ENCODE measurements at places on chromosomes 13 and 19. TPM values are rescaled to one million over a fixed set of nuclear protein-coding genes. Genes with fewer than 3 reads are reported as not detected.
A peak's percentile ranks its signal among the peaks of the same experiment; 100 is the strongest.

CLEC4G gene
- not detected for total RNA-seq

TUBA3C gene
- not detected for total RNA-seq

DNA sequence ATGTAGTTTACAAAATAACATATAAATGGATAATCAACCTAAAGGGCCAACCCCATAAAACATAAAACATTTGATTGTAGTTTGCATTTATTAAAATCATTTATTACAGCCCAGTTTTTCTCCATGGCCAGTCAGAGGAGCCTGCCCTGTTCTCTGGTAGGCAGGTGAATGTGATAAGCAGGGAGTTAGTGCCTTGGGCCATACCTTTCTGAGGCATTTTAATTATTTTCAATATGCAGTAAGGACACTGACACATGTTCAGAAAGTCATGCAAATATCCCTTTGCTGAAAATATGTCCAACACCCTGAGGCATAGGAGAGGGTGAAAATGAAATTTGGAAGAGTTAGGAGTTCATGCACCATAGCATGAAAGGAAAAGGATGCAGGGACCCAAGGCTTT is 242.6 kb upstream of the EDNRB start:
- no peak for DNase-seq

GRCh38 chr19:23758187-23759074 is at the start of gene ZNF681:
ZNF681 (minus strand) TSS chr19:23758891; CDS start chr19:23758749, 142 bp downstream.
- DNase-seq: peak; percentile 87

DNA sequence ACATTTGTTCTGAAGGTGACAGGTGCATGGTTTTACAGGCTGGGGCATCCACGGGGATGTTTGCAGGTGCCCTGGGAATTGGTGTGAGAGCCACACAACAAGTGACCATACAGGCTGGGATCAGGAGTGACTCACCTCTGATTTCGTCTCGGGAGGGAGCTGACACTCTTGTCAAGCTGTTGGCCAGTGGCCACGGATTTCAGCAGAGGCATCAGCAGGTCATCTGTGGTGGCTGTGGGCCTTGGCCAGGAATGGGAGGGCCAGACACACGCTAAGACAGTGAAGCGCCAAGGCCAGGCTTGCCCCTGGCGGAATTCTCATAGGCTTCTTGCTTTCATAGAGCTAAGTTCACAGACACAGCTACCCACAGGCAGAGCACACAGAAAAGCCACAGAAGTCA is 108.6 kb downstream of the HSPH1 start:
- DNase-seq: no peak

GRCh38 chr13:45833663-45834375 is 17.7 kb downstream of the SIAH3 start:
- no peak for DNase-seq

GRCh38 chr13:30924721-30925120 is 7.7 kb upstream of the TEX26 start:
- DNase-seq: no peak

DNA sequence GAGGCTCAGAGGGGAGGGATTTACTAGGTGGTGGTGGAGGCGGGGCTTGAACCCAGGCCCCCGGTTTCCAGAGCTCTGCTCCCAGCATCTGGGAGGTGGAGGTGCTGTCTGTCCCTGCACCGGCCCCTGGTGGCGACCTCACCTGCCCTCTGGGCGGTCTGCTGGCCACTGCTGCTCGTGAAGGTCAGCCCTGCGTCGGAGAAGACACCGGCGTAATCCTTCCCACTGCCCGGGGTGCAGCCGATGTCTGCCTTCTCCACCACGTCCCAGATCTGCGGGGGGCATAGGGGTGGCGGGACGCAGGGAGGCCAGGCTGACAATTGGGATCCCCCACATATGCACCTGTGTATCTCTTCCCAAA is 12.8 kb downstream of the C3 start:
- DNase-seq: no peak

DNA sequence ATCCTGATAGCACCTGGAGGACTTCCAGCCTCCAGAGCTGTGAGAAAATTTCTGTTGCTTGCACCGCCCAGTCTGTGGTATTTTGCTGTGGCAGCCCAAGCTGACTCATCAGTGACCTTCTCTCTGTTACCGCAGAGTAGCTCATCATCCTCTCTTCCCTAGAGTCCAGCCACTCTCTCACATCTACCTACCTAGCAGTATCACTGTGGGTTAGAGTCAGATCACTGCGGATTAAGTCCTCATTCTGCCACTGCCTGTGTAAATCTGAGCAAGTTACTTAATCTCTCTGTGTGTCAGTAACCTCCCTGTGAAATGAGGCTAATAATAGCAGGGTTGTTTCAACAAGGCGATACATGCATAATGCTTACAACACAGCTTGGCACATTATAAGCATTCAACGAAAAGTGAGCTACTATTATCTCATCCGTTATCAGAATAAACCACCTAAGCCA is 40.3 kb upstream of the USPL1 start:
- DNase-seq: peak; percentile 47

All from activated naive CD8-positive, alpha-beta T cell treated with anti-CD3 and anti-CD28 coated beads for 36 hours (primary cell).